Left cardiac atrium (tissue), 4 donors: ENCODE measurements at places on chromosomes 2 and 18. TPM values are rescaled to one million over a fixed set of nuclear protein-coding genes. Genes with fewer than 3 reads are reported as not detected.

ANKRD62 gene
- total RNA-seq = not detected

LRRTM4 gene
- 0.32 TPM for total RNA-seq

REG3A gene
- total RNA-seq = not detected

SERPINB3 gene
- total RNA-seq = not detected

TRABD2A gene
- total RNA-seq = 0.91 TPM

COL4A3 gene
- total RNA-seq = 6.1 TPM

SRD5A2 gene
- not detected for total RNA-seq

ACSL3 gene
- 38.1 TPM for total RNA-seq

PLCD4 gene
- total RNA-seq = 3.0 TPM

L3MBTL4 gene
- 15.1 TPM for total RNA-seq

FEV gene
- not detected for total RNA-seq

M1AP gene
- 0.65 TPM for total RNA-seq

REG3G gene
- total RNA-seq = not detected

TMEM198 gene
- 3.2 TPM for total RNA-seq

PAX3 gene
- total RNA-seq = 0.84 TPM

PROKR1 gene
- not detected for total RNA-seq

GRCh38 chr2:50225021-50225928, 806.7 kb downstream of the NRXN1 start:
- no peak for DNase-seq

- no peak for DNase-seq
These were observed 478.4 kb downstream of the BCL11A start for GRCh38 chr2:60075048-60075447.

DNA sequence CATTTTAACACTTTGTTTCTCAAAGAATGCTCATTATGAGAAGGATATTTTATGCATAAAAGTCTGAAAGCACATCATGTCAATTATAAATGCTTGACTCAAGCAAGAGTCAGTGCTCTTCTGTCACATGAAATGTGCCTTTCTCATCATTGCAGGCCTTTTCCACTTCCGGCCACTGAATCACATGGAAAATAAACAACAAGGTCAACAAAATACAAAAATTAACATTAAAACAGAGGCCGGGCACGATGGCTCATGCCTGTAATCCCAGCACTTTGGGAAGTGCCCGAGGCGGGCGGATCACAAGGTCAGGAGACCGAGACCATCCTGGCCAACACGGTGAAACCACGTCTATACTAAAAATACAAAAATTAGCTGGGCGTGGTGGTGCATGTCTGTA, 480.6 kb downstream of the SPAG16 start:
- no peak for DNase-seq

GRCh38 chr18:42893977-42894376, 221.5 kb downstream of the RIT2 start:
- DNase-seq = no peak

GRCh38 chr2:169009865-169010579, 21.1 kb downstream of the ABCB11 start:
- no peak for DNase-seq

DNA sequence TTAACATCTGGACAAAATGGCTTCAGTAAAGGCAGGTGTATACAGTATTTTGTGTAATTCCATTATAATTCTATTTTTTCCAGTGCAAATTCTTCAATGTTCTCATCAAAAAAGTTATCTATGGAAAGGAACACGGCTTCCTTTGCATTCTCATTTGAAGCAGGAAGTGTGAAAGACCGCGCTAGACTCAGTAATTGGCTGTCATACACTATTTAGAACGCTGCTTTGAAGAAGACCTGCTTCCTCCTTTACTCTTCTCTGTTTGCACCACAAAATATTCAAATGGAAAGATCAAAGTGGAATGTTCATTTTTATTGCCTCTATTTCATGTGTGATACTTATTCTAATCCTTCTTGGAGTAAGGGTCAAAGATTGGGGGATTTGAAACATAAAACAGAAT, 883.7 kb downstream of the TSN start:
- DNase-seq = no peak

DNA sequence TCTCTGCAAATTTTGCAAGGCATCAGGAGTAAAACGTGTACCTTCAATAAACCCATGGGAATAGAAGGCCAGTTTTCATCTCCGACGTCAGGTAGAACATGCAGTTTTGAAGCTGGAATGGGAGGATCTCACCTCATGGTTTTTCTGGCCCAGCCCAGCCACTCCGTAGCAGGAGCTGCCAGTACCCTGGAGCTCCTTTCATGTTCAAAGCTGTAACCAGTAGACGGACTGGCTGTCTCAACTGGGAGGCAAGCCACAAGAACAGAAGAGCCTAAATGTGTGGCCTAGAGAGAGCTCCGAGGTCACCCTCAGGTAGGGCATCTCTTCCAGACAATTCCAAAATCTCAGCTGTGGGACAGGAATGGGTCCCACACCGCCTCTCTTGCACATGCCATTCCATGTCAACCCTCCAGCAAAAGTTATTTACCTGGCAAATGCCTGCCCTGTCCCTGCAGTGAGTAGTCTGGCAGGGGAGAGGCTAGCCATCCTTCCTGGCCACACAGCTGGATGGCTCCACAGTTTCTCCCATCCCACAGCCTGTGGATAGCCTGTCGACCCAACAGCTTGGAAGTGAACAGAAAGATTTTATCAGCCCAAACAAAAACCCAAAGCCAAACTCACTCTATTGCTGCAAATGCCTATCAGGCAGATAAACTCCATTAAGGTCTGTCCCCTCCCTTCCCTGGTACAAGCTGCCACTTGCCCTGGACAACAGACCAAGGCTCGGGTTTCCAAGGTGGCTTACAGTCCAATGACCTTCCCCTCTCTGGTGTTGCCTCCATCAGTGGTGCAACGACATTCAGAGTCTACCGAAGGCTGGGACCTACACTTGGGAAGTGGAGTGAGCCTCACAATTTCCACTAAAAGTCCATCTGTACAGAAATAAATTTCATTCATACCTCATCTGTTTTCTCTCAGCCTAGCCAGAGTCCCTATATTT, 27.8 kb downstream of the CRACDL start:
- DNase-seq = no peak

- no peak for DNase-seq
These were observed 244.9 kb downstream of the ETAA1 start for GRCh38 chr2:67642046-67642382.

GRCh38 chr2:8693157-8693821, 11.4 kb downstream of the ID2 start:
- peak; percentile 47 for DNase-seq

GRCh38 chr2:60516826-60517225, 36.6 kb downstream of the BCL11A start:
- DNase-seq = no peak

- DNase-seq = no peak
These were observed 97.8 kb upstream of the SP3 start for GRCh38 chr2:174062934-174063333.

DNA sequence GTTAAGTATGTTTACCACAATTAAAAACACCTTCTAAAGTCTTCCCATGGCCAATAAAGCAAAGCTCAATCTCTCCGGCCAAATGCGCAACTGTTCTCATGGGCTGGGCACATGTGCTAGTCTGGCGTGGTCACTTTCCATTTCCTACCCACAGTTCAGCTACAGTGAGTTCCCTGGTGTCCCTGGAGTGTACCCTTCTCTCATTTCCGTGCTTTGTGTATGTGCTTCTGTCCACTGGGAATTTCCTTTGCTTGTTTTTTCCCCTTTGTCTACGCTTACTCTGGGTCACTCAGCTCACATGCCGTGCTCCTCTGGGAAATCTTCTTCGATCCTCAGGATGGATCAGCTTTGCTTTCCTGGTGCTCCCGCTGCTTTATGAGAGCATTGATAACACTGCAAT, 69.6 kb upstream of the GYPC start:
- peak; percentile 29 for DNase-seq

GRCh38 chr2:215032153-215032552, 106.3 kb downstream of the ABCA12 start:
- DNase-seq = no peak

GRCh38 chr2:200084036-200084435, 128.7 kb downstream of the MAIP1 start:
- no peak for DNase-seq

DNA sequence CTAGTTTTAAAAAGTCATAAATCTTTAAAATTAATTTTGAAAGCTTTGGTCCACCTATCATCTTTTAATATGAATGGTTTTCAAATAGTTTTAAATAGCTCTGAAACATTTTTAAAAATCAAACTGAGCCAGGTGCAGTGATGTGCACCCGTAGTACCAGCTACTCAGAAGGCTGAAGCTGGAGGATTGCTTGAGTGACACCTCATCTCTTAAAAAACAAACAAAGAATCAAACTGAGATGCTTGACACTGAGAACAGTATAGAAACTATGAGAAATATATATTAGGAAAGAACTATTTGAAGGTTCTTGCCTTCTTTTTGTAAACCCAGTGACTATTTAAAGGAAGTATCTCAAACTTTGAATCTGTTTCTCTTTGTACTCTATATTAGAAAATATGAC, 67.4 kb downstream of the BARD1 start:
- no peak for DNase-seq

GRCh38 chr2:202762556-202762955, 109.0 kb downstream of the ICA1L start:
- no peak for DNase-seq

- no peak for DNase-seq
These were observed 493.7 kb upstream of the TNP1 start for GRCh38 chr2:217353591-217353990.

- peak; percentile 83 for DNase-seq
These were observed at the start of gene RAB11FIP5 for GRCh38 chr2:73112913-73113854. RAB11FIP5 (minus strand) TSS chr2:73112948; CDS start chr2:73112777, 171 bp downstream.

GRCh38 chr2:55840460-55840859, 83.1 kb downstream of the EFEMP1 start:
- DNase-seq = no peak

GRCh38 chr2:167196461-167197252, 308.4 kb downstream of the XIRP2 start:
- DNase-seq = peak; percentile 28

GRCh38 chr2:86788165-86788564, 2.5 kb downstream of the CD8A start:
- DNase-seq = peak; percentile 65

GRCh38 chr2:38092196-38092902, 16.4 kb upstream of the CYP1B1 start:
- peak; percentile 60 for DNase-seq

GRCh38 chr2:179106676-179107428, 56.9 kb upstream of the CCDC141 start:
- peak; percentile 41 for DNase-seq

- DNase-seq = no peak
These were observed 249.1 kb upstream of the TEKT4 start for GRCh38 chr2:94622113-94622618.

- no peak for DNase-seq
These were observed 22.9 kb downstream of the ACVR1 start for GRCh38 chr2:157853211-157853610.

- DNase-seq = peak; percentile 44
These were observed 64.1 kb downstream of the DTNA start for GRCh38 chr18:34773961-34774766.
